ENCODE measurements at places on chromosomes 7 and 10.
A peak's percentile ranks its signal among the peaks of the same experiment; 100 is the strongest.

- no peak for DNase-seq
Measured at GRCh38 chr7:123285076-123285700, 85.4 kb upstream of the SLC13A1 start.

DNA sequence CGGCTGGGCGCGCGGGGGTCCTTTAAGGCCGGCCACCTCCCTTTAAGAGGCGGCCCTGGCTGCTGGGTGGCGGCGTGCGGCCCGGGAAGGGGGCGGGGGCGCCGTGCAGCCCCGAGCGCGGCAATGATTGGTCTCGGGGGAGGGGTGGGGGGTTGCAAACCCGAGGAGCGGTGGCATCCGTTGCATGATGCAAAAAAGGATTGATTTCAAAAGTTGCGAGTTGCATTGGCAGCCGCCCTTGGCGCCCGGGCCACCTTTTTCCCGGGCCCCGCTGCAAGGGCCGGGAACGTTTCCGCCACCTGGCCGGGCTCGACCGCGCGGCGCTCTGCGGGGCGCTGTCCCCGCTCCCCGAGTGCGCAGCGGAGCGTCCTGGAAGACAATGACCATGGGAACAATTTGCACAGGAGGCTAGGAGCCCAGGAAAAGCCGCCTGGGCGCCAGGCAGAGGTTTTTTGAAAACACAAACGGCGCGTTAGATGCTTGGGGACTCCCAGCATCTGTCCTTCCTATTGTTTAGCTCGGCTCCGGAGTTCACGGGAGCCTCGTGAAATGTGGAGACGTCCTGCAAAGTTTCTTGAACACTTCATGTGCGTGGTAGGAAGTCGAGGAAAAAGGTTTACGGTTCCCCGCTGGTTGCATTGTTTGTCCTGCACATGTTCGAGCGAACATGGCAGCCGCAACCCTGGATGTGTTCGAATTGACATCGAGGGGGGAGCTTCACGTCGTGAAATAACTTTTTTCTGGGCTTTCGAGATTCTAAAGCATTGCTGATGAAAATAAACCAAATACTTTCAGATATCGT is at the start of gene SEPHS1:
SEPHS1 (minus strand) TSS at position 78 of the 802 bp plus-strand sequence. CDS start 3,343 bp downstream, outside the sequence.
- DNase-seq = peak; percentile 55

DNA sequence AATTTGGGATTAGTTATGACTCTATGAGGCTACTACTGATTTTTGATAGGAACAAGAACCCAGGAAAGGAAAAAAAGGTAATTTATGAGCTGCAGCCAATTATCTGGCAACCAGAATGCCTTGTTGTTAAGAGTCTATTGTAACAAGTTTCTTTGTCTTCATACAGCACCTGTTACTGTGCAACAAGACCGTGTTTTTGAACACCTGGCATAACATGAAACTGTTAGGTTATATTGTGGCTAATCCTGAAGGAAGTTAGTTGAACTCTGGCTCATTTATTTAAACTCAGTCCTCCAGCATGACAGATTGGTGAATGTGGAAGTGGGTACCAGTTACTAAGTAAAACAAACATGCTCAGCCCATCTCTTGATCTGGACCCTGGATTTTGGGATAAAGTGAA is 33.0 kb downstream of the RALA start:
- DNase-seq = no peak

DNA sequence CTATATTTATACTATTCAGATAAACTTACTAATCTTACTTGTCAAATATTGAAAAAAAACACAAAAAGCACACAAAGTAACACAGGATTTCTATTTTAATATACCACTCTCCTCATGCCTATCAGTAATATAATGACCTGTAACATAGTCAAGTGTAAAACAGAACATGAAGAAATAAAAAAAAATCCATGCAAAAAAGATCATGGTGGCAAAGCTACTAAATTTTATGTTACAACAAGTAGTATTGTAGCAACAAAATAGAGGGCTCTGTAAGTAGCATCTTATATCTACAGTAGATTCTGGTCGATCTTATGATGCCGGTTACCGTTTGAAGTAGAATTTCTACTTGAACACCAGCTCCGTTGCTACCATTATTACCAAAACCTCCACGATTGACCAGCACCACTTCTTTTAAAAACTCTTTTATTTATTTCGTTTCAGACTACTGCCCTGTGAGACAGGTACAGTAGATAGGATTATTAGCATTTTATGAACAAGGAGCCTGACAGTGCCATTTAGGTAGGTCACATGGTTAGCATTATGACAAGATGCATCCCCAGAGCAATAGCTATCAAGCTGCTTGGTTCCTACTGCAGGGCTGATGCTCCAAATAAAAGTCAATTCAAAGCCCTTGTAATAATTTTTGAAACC is 2.1 kb downstream of the CPED1 start:
- no peak for DNase-seq

All from activated CD4-positive, CD25-positive, alpha-beta regulatory T cell (primary cell).